ENCODE measurements at places on chromosomes 4 and X.

DNA sequence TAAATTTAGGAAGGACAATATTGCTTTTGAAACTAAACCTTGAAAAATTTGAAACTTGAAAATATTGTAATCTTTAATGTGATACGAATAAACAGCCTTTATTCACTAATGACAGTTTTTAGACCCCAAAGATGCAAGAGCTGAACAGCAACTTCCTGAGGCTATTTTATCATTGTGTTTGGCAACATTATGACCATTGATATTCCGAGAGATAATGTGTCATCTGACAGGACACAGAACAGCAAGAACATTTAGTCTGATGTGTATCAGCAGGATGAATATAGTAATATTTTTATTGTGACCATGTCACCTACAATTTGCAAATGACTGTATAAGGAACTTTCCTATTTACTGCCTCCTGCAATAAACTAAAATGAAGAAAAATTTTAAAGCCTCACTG is 316.0 kb downstream of the ADAM29 start:
- H3K4me3 ChIP-seq = no peak overlapping the region
- H3K36me3 ChIP-seq = no peaks in the 10 kb centered on the region
- no peak overlapping the region for H3K27ac ChIP-seq
- no peaks in the 10 kb centered on the region for H3K27me3 ChIP-seq
- DNase-seq = no peak

GRCh38 chr4:4574792-4575191 is 32.9 kb upstream of the STX18 start:
- no peak overlapping the region for H3K27ac ChIP-seq
- peaks cover 8% of the 10 kb centered on the region for H3K36me3 ChIP-seq

- no peak overlapping the region for H3K4me3 ChIP-seq
- H3K27ac ChIP-seq = no peak overlapping the region
- peaks cover 3% of the 10 kb centered on the region for H3K4me1 ChIP-seq
Observed at GRCh38 chr4:141761926-141762325, 125.5 kb downstream of the IL15 start.

GRCh38 chr4:56976283-56976836 is 1.0 kb downstream of the NOA1 start:
- H3K27me3 ChIP-seq = no peaks in the 10 kb centered on the region
- H3K4me1 ChIP-seq = peaks cover 57% of the 10 kb centered on the region
- peak overlapping the region; percentile 65 for H3K27ac ChIP-seq
- peak overlapping the region; percentile 99 for H3K4me3 ChIP-seq
- peaks cover 60% of the 10 kb centered on the region for H3K36me3 ChIP-seq
- peak; percentile 20 for DNase-seq

DNA sequence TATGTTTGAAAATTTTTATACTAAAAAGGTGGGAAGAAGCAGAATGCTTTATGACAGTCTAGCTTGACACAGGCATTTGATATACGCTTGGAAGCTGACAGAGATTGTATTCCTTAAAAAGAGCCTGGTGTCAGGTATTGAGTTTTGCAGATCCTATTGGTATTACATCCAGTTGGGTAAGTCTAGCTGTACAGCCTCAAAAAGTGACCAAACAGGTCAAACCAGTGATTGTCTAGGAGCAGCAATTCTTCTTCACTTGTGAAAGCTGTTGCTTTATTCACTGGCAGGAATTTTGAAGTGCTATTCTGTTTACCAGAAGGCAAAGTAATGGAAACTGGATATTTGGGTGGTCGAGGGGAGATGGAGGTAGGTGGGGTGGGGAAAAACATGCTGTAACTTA is 77.5 kb downstream of the UCHL1 start:
- H3K4me3 ChIP-seq = no peak overlapping the region
- H3K4me1 ChIP-seq = no peaks in the 10 kb centered on the region
- H3K27me3 ChIP-seq = no peaks in the 10 kb centered on the region
- no peak overlapping the region for H3K27ac ChIP-seq
- DNase-seq = no peak
- no peaks in the 10 kb centered on the region for H3K36me3 ChIP-seq

DNA sequence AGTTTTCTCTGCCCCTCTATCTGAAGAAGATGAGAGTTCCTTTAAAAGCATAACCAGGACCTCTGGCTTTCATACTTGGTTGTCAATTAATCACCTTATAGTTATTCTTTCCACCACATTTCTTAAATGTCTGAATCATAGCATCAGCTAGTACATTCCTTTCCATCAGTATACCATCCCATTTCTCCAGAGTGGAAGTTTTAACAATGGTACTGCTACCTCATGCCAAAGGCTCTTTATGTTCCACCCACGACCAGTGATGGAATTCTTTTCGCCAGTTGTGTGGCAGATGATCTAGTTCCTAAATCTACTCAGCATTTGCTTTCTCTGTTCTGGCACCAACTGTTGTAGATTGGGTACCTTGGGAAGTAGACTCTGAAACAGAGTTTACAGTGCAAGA is 379.8 kb downstream of the ZNF674 start:
- H3K27me3 ChIP-seq = no peaks in the 10 kb centered on the region
- no peak overlapping the region for H3K27ac ChIP-seq
- H3K4me1 ChIP-seq = no peaks in the 10 kb centered on the region
- no peak for DNase-seq
- no peaks in the 10 kb centered on the region for H3K36me3 ChIP-seq

- DNase-seq = no peak
- no peaks in the 10 kb centered on the region for H3K4me1 ChIP-seq
- no peaks in the 10 kb centered on the region for H3K27me3 ChIP-seq
- H3K27ac ChIP-seq = no peak overlapping the region
- no peaks in the 10 kb centered on the region for H3K36me3 ChIP-seq
Observed at GRCh38 chr4:111230265-111230664, 607.4 kb upstream of the PITX2 start.

- H3K27ac ChIP-seq = no peak overlapping the region
- peak; percentile 54 for DNase-seq
- H3K4me1 ChIP-seq = peaks cover 20% of the 10 kb centered on the region
- peaks cover 23% of the 10 kb centered on the region for H3K36me3 ChIP-seq
- no peaks in the 10 kb centered on the region for H3K27me3 ChIP-seq
- no peak overlapping the region for H3K4me3 ChIP-seq
Observed at GRCh38 chrX:56733459-56734046, 4.5 kb downstream of the NBDY start.

GRCh38 chr4:115274545-115274944 is 161.1 kb upstream of the NDST4 start:
- no peak for DNase-seq
- H3K4me1 ChIP-seq = peaks cover 29% of the 10 kb centered on the region
- no peak overlapping the region for H3K4me3 ChIP-seq
- no peak overlapping the region for H3K27ac ChIP-seq
- peaks cover 1% of the 10 kb centered on the region for H3K27me3 ChIP-seq

- no peaks in the 10 kb centered on the region for H3K4me1 ChIP-seq
- H3K27me3 ChIP-seq = peaks cover 2% of the 10 kb centered on the region
- H3K4me3 ChIP-seq = no peak overlapping the region
- no peaks in the 10 kb centered on the region for H3K36me3 ChIP-seq
- DNase-seq = no peak
Observed at GRCh38 chr4:155392481-155393184, 15.9 kb upstream of the MAP9 start.

DNA sequence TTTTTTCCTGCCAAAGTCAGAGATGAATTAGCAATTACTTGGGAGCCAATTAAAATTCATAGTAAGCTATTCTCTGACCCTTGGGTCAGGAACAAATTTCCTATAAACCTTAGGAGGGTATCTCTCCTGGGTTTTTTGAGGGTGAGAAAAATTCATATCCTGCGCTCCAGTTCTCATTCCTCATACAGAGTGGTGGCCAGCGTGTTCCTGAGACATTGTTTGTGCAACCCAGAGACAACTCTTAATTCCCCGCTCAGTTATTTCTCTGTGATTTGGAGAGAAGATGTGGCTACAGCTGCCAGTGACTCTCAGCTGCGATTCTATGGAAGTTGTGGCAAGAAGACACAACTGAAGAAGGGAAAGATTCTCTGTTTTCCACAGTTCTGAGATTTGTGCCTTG is 37.9 kb upstream of the CBR4 start:
- H3K4me3 ChIP-seq = no peak overlapping the region
- H3K4me1 ChIP-seq = no peaks in the 10 kb centered on the region
- H3K27ac ChIP-seq = no peak overlapping the region
- DNase-seq = no peak

GRCh38 chr4:156476359-156476758 is 495.2 kb downstream of the PDGFC start:
- no peak overlapping the region for H3K27ac ChIP-seq
- peaks cover 3% of the 10 kb centered on the region for H3K4me1 ChIP-seq
- no peak overlapping the region for H3K4me3 ChIP-seq
- no peaks in the 10 kb centered on the region for H3K27me3 ChIP-seq
